Neural crest cell (in vitro differentiated cells): ENCODE measurements at places on chromosomes 7 and 10. TPM values are rescaled to one million over a fixed set of nuclear protein-coding genes. Genes with fewer than 3 reads are reported as not detected.

RAPGEF5 gene
- 5.4 and 6.0 TPM in 2 replicates for total RNA-seq

SPDYE6 gene
- total RNA-seq = not detected in 2 replicates

MSMB gene
- total RNA-seq = not detected in 2 replicates

DNA sequence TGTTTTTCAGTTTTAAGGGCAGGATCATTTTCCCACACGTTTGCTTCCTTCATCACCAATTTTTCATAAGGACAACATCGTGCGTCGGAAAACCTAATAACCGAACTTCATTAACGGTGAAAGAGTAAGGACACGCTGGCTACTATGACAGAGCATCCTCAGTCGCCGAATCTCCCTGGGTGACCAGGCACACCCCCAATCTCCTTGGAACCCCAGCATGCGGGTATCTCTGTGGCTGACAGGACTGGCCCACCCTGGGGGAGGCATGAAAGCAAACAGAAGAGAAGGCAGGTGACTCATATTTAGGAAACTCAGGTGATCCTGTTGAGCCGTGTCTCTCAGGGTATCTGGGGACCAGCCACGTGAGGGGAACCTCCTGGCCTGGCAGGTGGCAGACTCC is 134.2 kb downstream of the DIP2C start:
- no peaks in the 10 kb centered on the region for H3K27me3 ChIP-seq
- H3K4me3 ChIP-seq = no peak overlapping the region
- H3K27ac ChIP-seq = peak overlapping the region; percentile 12
- H3K36me3 ChIP-seq = no peaks in the 10 kb centered on the region
- no peak for DNase-seq

DNA sequence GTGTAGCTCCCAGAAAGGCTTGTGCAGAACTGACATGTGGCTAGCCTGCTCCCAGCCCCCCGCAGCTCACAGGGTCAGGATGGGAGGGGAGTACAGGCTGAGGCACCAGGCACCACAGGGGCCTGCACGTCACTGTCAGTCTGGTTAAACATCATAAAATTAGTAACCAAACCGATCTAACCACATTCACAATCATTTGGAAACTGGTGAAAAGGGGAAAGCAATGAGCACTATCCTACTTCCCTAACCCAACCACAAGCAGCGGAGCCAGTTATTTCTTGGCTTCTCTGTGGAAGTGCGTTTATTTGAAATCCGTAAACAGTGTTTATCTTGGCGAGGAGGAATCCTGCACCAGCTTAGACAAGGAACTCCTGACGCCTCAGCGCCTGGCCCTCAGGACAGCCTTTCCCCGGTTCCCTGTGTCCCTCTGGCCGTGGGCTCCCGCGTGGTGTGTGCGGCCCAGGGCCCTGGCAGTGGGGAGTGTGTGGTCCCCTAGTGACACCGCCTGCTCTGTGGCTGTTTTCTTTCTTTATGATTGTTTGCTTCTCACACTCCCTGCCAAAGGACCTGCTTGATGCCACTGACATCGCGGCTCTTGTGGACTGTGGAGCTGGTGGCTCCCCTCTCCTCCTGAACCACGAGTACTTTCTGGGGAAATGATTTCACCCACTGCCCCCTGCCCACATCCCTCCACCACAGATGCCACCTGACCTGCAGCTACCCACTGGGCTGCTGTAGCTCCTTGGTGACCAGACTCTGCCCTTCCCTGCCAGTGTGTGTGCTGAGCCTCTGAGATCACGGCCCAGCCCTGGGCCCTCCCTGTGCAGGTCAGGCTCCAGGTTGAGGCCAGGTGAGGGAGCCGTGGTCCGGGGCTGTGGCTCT is 38.0 kb downstream of the INPP5A start:
- DNase-seq = no peak
- peak overlapping the region; percentile 43 for H3K27ac ChIP-seq
- peaks cover 12% of the 10 kb centered on the region for H3K4me1 ChIP-seq
- no peaks in the 10 kb centered on the region for H3K36me3 ChIP-seq
- no peaks in the 10 kb centered on the region for H3K27me3 ChIP-seq

DNA sequence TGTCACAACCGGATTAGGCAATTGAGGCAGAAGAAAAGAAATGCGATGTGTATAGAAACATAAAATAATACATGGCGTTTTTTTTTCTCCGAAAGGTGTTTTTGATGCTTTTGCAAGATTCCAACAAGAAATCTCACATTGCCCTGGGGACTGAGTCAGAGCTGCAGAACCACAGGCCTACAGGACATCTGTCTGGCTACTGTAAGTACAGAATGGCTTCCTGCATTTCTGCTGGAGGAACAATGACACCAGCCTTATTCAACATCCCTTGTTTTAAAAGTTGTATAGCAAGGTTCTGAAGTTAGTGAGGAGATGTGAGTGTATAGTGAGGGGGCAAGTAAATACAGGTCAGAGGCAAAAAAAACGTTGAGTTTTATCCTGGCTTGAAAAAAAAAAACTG is 256.4 kb downstream of the ABCA13 start:
- DNase-seq = no peak
- H3K27me3 ChIP-seq = no peaks in the 10 kb centered on the region
- H3K4me3 ChIP-seq = no peak overlapping the region
- H3K36me3 ChIP-seq = no peaks in the 10 kb centered on the region
- H3K4me1 ChIP-seq = no peaks in the 10 kb centered on the region

DNA sequence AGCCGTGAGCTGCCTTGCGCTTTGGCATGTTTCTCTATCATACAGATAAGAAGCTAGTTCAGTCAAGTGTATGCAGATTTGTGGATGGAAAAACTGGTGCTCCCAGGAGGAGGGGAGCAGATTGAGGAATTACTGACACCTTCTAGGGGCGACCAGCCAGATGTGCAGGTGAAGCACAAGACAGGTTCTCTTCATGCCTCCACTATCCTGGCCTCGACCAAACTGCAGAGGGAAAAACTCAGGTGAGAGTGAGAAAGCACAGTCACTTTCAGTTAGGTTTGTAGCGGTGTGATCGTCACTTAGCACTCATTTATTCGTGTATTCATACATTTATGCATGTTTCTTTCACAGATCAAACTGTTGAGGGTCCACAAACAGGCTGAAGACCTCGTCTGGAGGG is 600 bp upstream of the DBNL start:
- H3K27me3 ChIP-seq = peaks cover 22% of the 10 kb centered on the region
- peaks cover 2% of the 10 kb centered on the region for H3K36me3 ChIP-seq
- peak overlapping the region; percentile 19 for H3K27ac ChIP-seq
- DNase-seq = no peak
- peak overlapping the region; percentile 93 for H3K4me3 ChIP-seq

- no peaks in the 10 kb centered on the region for H3K36me3 ChIP-seq
- DNase-seq = no peak
- H3K27me3 ChIP-seq = peaks cover 12% of the 10 kb centered on the region
Observed at GRCh38 chr10:101617102-101617823, 29.1 kb downstream of the DPCD start.

- DNase-seq = no peak
- no peak overlapping the region for H3K27ac ChIP-seq
Observed at GRCh38 chr7:92609921-92610518, 19.8 kb upstream of the FAM133B start.
